ENCODE measurements at places on chromosomes 2 and 18. TPM values are rescaled to one million over a fixed set of nuclear protein-coding genes. Genes with fewer than 3 reads are reported as not detected.

GRCh38 chr2:201977651-201978050, 56.0 kb upstream of the FZD7 start:
- DNase-seq = no peak

DNA sequence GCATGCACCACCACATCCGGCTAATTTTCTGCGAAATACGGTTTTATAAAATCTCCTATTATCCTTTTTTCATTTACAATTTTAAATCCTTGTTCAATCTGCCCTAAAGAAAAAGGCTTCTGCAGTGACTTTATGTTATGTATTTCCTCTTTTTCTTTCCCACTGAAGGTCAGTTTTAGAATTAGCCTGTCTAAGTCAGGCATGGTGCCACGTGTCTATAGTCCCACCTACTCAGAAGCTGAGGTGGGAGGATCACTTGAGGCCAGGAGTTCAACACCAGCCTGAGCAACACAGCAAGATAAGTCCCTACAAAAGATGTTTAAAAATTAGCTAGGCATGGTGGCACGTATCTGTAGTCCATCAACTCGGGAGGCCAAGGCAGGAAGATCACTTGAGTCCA, 39.8 kb upstream of the TNFRSF11A start:
- DNase-seq = no peak

- no peak for DNase-seq
Observed at GRCh38 chr2:171807831-171808393, 86.1 kb downstream of the SLC25A12 start.

- DNase-seq = no peak
Observed at GRCh38 chr2:123051136-123051535, 974.0 kb upstream of the CNTNAP5 start.

GRCh38 chr2:105731511-105731910, 13.2 kb upstream of the NCK2 start:
- DNase-seq = no peak

DNA sequence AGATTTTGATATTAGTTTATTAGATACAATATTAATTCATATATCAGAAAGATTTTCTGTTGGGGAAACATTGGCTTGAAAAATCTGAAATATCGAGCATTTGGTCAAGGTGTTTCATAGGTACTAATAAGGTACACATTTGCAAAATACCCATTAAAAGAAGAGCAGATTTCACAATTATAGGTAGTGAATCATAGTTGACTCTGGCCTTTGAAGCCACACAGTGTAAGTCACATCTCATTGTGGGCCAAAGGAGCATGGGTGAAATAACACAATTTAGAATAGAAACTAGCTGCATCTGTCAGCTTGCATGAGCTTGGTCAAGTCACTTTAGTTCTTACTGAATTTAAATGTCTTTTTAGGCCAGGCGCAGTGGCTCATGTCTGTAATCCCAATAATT, 4.9 kb downstream of the KDM3A start:
- DNase-seq = no peak

- no peak for DNase-seq
Observed at GRCh38 chr2:201965550-201965949, 68.1 kb upstream of the FZD7 start.

GRCh38 chr18:4854671-4855070, 342.4 kb downstream of the AKAIN1 start:
- DNase-seq = no peak

- no peak for DNase-seq
Observed at GRCh38 chr2:237097911-237098702, 12.4 kb downstream of the COPS8 start.

DNA sequence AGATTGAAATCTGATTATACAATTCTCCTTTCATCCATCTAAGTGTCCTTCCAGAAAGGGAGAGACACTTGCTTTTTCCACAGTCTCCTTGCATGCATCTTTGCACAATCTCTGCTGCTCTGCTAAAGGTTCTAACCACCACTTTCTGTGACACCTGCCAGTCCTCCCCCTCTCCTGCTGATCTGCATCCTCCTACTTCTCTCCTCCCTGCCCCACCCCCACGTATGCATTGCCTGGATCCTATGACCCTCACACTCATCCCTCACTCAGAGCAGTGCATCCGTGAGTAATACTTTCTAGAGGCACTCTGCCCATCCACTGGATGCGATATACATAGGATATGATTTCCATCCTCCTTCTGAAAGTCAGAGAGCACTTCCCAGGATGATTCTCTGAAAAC, 27.7 kb upstream of the TRAPPC8 start:
- DNase-seq = no peak

- DNase-seq = no peak
Observed at GRCh38 chr18:69492861-69493260, 92.2 kb downstream of the DOK6 start.

- DNase-seq = no peak
Observed at GRCh38 chr18:35691625-35692024, 110.1 kb downstream of the GALNT1 start.

DNA sequence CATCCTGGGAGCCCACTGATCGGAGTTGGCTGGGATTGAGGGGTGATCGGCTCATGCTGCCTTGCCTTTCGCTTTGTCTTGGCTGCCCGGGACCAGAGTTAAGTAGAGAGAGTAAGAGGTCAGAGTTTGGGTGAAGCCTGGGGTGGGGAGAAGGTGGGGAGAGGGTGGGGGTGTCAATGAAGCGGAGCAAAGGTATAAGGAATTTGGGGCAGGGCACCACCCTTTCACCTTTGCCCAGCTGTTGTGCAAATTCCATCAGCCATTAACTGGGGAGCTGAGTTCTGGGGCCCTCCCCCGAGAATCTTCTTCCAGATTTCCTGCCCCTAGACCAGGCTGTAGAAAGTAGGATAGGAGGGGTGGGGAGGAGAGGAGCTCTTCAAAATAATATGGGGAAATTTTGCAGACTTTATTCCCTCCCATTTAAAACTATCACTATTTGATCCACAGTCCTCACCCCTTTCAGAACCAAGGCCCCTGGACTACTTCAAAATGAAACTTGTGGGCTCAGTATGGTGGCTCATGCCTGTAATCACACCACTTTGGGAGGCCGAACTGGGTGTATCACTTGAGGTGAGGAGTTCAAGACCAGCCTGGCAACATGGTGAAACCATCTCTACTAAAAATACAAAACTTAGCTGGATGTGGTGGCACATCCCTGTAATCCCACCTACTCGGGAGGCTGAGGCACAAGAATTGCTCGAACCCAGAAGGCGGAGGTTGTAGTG, at the start of gene SLC23A3:
TSS of gene SLC23A3 (minus strand) at position 100 of the 725 bp plus-strand sequence. CDS start at position 55, 45 bp downstream.
- no peak for DNase-seq

- no peak for DNase-seq
Observed at GRCh38 chr2:44119878-44120277, 48.8 kb upstream of the PPM1B start.

- DNase-seq = no peak
Observed at GRCh38 chr2:213764849-213765248, 480.6 kb downstream of the SPAG16 start.

DNA sequence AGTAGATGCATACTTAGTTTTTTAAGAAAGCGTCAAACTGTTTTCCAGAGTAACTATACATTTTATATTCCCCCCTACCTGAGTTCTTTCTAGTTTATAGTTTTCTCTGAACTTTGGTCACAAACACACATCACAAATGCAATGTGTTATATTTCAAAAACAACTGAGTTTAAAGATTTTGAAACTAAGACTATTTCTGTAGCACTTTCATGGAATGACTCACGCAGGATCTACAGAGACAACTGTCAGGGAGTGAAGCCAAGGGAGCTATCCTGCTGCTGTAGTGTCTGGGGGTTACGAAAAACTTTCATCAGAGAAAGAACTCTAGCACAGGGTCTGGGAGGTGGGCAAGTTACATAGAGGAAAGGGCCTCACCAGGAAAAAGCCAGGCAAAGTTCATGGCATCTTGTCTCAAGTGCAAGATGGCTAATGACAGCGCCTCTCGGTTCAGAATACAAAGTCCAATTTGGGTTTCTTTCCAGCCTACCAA, 66.8 kb downstream of the UXS1 start:
- no peak for DNase-seq

DNA sequence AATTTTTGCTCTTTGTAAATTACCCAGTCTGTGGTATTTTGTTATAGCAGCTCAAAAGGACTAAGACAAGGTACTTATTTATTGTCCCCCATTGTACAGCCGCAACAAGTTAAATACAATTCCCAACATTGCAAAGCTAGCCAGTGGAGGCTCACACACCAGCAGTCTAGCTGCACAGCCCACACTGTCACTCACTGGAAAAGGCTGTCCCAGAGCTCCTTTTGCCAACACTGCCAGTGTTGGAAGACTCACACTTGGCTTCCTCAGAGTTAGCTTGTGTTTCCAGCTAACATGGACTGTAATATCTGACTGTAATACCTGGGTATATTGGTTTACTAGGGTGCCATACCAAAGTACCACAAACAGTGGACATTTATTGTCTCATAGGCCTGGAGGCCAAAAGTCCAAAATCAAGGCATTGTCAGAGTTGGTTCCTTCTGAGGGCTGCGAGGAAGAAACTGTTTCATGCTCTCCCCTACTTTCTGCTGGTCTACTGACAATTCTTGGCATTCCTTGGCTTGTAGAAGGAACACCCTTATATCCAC, 6.6 kb upstream of the DYM start:
- DNase-seq = no peak

DNA sequence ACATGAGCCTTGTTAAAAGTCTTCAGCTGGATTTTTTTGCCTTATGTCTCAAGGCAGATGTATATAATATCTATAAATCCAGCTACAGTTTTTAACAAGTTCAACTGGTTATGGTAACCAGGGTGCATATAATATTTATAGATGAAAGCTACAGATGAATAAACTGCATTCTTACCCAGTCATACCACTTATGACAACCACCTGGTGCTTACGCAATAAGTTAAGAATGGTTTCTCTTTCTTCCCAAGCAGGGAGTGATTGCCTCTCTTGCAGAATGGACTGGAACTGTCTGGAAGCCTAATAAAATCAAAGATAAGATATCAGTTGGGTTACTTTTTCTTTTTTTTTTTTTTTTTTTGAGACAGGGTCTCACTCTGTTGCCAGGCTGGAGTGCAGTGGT, 19.6 kb downstream of the DHX57 start:
- no peak for DNase-seq

DNA sequence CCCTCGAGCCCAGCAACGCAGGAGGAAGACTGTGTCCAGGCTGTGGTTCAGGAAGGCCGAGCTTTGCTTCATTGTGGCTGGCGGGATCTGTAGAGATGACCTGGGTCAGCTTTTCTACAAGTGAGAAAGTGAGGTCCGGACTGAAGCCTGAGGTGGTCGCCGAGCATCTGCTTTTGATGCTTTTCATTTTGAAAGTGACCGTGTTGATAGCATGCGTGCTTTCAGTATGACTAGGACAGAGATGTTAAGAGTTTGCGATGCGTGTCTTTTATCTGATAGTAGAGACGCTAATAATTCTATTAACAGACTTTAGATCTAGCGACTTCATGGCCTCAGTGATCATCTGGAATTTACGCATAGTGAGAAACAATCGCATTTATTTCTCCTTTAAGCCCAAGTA, 28.1 kb downstream of the CTDP1 start:
- no peak for DNase-seq

DNA sequence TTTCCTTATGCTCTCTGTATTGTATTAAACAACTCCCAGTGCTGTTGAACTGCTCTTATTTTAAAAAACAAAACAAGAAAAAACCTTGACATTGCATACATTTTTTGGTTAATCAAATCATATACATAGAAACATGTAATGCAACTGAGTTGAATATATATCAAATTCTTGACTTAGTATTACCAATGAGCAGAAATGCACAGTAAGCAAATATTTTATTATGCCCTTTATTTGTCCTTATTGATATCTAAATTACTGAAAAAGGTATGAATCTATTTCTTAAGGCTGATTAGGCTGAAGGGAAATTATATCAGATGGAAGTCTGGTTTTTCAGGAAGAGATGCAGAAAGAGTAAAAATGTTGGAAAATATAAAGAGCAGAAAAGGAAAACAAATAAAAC, 6.9 kb upstream of the KDM3A start:
- DNase-seq = no peak

DNA sequence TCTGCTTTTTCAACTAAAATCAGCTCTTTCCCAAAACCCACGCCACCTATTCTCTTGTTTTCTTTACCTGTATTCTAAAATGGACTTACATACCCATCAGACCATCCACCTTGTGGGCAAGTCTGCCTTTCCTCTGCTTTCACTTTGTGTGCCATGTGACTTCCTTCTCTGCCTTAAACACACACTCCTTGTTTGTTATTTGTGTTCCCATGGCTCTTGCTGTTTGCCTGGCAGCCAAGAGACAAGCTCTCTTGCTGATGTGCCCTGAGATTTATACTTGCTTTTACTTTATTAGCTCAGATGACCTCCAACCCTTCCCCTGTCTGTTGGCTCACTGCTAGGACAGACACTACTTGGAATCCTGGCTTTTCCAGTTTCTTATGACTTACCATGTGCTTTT, 309.7 kb upstream of the LRRTM4 start:
- DNase-seq = no peak

DNA sequence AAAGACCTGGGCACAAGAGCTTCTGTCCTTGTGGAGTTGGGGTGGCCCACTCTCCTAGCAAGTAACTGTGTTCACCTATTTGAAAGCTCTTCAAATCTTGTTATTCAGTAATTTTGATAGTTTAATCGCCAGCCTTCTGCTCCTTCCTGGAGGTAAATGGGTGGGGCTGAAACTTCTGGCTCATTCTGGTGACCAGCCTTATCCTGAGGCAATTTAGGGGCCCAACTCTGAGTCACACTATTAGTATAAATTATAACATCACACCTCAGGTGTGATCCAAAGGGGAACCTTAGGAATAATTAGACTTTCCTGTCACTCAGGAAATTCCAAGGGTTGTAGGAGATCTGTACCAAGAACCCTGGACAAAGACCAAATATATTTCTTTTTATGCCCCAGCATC, 255.8 kb upstream of the RGPD4 start:
- DNase-seq = no peak

DNA sequence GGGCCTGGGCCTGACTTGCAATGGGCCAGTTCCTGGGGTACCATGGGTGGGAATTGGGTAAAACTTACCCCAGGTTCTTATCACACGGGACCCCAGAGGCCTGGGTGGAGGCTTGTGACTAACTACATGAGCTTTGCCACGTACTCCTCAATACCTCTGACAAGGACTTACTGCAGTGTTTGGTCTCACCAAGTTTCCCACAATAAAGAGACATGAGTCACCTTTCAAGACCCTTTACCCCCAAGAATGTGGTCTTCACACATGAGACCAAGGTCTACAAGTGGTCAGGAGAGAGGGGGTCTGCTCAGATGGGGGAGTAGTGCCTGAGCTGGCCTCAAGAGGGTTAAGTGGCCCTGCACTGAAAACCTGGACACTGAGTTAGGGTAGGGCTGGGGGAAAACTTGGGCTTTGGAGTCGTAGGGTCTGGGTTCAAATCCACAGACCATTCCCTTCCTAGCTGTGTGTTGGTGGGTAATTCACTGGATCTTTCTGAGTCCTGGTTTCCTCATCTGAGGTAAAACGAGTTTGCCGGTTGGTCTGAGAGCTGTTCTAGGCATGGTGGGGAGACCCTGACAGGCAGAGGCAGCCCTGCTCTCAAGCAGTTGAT, 2.0 kb upstream of the GNLY start:
- no peak for DNase-seq

HOXD4 gene
- total RNA-seq = not detected

CFAP65 gene
- not detected for total RNA-seq

TWIST2 gene
- not detected for total RNA-seq

MC2R gene
- total RNA-seq = not detected

PPP3R1 gene
- total RNA-seq = 66.0 TPM

CELF4 gene
- total RNA-seq = not detected

GTF2A1L gene
- total RNA-seq = not detected

PCARE gene
- not detected for total RNA-seq

UCN gene
- total RNA-seq = 5.1 TPM

NRBP1 gene
- total RNA-seq = 92.5 TPM

GPR17 gene
- not detected for total RNA-seq

FAM237A gene
- not detected for total RNA-seq

DAW1 gene
- total RNA-seq = not detected

YES1 gene
- total RNA-seq = 22.0 TPM
